ENCODE measurements at places on chromosomes 5 and 9.

GRCh38 chr5:73917891-73918290, 291.9 kb downstream of the ARHGEF28 start:
- no peak for DNase-seq

DNA sequence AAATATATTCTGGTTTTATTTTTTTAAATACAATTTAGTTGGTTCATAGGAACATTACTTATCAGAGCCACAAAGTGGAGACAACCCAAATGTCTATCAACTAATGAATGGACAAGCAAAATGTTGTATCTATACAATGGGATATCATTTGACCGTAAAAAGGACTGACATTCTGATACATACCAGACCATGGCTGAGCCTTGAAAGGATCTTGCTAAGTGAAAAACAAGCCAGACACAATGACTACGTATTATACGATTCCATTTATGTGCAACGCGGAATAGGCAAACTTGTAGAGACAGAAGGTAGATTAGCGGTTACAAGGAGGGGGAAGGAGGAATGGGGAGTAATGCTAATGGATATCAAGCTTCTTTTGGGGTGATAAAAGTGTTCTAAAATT, 621.6 kb downstream of the BNC2 start:
- no peak for DNase-seq

GRCh38 chr5:137888863-137889759, at the start of gene PKD2L2:
Gene PKD2L2 (plus strand): TSS chr5:137889457. CDS start chr5:137889492, 35 bp downstream.
- no peak for DNase-seq

GRCh38 chr9:110801426-110801825, 132.8 kb downstream of the MUSK start:
- DNase-seq, result no peak

DNA sequence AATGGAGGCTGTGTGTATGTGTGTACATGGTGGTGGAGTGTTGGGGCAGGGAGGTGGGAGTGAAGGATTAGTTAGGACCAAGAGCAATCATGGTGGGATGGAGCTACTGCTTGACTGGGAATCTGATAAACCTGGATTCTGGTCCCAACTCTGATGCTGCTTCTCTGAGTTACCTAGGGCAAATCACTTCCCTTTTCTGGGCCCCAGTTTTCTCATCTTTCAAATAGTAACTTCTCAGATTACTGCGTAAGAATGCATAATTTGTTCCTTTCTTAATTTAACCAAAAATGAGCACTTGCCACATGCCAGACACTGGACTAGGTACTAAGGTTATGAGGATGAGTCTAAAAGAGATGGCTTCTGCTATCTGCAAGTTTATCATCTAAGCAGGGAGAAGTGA, 20.8 kb upstream of the ANXA6 start:
- DNase-seq, result no peak

DNA sequence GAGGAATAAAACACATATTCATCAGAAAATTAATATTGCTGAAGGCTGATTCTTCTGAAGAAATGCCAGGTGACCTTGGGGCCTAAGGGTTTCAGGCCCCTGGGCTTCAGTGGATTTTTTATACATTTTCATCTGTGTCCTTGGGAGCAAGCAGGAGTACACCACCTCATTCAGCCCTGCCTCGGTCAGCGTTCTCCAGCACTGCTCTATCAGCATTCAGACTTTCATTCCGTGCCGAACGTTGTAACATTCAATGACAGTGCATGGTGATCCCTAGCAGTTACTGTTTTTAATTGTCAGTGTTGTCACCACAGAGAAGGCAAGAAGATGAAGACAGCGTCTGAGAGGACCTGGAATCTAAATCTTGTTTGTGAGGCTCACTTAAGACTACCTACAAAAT, 490.4 kb downstream of the DNAH5 start:
- DNase-seq, result no peak

DNA sequence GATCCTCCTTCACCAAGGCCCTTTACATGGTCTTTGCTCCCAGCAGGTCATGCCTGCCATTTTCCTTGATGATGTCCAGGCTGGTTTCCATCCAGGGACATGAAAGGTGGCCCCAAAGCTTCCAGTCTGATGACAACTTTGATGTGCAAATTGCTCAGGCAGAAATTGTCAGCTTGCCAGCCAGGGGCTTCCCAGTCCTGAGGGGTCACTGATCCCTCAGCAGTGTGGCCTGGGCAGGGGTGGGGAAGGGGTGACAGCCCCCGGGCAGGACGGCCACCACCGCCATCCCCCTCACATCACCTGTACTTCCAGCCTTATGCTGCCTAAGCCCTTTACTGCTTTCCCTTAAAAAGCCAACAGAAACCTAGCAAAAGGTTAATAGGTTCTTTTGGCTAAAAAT, 96.3 kb downstream of the ANKRD33B start:
- no peak for DNase-seq

- no peak for DNase-seq
Measured at GRCh38 chr5:135008556-135008955, 25.5 kb downstream of the PITX1 start.

- DNase-seq, result no peak
Measured at GRCh38 chr5:123722451-123722850, 210.5 kb downstream of the CSNK1G3 start.

DNA sequence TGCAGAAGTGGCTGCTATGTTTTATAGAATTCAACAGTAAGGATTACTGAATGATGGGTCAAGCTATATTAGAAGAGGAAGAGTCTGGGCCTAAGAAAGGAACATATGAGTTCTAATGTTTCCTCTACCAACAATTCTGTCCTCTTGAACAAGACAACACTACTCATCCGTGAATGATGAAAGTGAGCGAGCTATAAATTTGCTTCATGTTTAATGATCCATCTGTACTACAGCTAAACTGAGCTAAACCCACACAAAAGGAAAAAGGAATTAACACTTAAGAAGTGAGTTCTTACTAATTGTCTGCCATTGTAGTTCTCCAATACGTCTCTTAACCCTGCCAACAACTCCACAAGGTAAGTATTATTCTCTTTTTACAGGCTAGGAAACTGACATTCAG, 204.4 kb downstream of the GLIS3 start:
- no peak for DNase-seq

GRCh38 chr5:33120671-33121070, 320.1 kb upstream of the TARS1 start:
- DNase-seq, result no peak

GRCh38 chr5:53422539-53422938, 57.9 kb upstream of the FST start:
- no peak for DNase-seq

- DNase-seq, result no peak
Measured at GRCh38 chr5:65394087-65394486, 87.6 kb downstream of the ADAMTS6 start.

DNA sequence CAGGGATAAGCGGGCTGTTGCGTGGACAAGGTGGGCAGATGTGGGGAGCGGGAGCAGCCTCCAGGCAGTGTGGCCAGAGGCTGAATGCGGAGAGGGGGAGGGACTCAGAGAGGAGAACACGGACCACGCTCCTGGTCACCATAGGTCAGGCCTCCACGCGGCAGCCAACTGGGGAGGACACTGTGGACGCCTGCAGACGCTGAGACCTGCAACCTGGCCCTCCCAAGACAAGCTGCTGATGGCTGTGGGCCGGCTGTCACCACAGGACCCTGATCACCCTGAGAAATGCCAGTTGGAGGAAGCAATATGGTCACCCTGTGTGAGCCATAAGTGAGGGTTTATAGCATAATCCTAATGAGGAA, 16.8 kb downstream of the LPCAT1 start:
- no peak for DNase-seq

DNA sequence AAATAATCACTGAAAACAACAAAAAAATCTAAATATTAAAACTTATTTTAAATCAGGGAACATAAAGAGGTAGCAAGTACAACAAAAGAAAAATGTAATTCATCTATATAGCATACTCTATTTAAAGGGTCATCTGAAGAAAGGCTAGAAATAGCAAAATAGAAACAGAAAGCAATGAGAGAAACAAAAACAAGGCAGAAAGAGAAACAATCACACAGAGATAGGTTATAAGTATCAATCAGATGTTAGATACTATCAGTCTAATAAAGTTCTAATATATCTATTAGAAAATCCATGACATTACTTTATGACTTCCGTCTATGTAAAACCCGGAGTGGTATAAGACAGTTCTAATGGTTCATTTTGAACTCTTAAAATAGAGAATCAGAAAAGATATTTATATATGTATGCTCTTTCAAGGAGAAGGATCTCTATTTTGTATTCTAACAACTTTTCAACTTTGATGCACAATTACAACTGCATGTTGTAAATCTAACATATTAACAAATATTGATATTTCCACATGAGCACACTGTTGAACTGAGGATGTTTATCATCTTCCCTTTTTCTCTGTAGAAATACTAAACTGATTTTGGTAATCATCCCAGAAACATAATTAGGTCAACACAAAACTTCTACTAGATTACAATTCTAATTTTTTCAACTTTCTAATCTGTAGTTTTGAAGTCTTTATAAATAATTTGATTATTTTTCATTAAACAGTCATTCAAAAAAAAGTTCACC, 15.8 kb downstream of the RICTOR start:
- no peak for DNase-seq

- DNase-seq, result peak; percentile 89
Measured at GRCh38 chr5:174724484-174725260, at the start of gene MSX2. Gene MSX2 (plus strand): TSS chr5:174724582. CDS start chr5:174724660, 78 bp downstream.

DNA sequence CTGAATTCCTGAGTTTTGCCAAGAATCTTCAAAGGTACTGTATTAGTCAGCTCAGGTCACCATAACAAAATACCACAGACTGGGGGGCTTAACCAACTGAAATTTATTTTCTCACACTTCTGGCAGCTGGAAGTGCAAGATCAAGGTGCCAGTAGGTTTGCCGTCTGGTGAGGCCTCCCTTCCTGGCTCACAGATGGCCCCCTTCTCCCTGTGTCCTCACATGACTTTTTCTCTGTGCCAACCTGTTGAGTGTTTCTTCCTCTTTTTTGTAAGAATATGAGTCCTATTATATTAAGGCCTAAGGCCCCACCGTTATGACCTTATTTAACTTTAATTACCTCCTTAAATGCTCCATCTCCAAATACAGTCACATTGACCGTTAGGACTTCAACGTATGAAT, 156.1 kb upstream of the KIF2A start:
- no peak for DNase-seq

DNA sequence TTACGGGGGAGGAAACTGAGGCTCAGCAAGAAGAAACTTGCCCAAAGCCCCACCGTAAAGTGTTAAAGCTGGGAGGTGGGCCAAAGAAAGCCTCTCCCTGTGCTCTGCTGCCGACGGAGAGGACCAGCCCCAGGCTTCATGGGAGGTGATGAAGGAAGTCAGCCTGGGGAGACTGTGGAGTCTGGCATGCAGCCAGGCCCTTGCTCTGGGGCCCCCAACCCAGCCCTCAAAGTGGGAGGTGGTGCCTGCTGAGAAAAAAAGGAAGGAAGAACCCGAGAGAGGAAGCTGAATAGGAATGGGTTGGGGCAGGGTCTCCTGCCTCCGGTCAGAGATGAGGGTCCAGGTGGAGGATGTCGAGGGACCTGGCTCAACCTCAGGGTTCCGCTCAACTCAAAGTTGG, 3.8 kb downstream of the RNF44 start:
- DNase-seq, result no peak

DNA sequence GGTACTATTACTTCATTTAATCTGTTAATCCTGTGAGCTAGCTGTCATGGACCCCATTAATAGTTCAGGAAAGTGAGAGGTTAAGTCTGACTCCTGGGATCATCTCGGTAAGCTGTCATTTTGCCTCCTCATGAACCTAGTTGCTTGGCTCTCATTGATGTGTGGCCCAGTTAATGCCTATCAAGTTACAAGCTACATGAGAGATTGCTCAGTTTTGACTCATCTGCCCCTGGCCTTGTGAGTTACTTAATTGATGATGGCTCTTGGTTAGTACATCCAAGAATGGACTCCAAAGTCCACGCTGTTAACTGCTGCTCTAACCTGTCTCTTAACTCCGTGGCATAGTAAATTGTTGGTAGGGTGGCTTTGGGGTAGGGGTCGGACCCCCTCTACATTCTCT, 23.9 kb downstream of the LARP1 start:
- DNase-seq, result no peak

GRCh38 chr5:143362664-143363227, 40.7 kb downstream of the NR3C1 start:
- no peak for DNase-seq

DNA sequence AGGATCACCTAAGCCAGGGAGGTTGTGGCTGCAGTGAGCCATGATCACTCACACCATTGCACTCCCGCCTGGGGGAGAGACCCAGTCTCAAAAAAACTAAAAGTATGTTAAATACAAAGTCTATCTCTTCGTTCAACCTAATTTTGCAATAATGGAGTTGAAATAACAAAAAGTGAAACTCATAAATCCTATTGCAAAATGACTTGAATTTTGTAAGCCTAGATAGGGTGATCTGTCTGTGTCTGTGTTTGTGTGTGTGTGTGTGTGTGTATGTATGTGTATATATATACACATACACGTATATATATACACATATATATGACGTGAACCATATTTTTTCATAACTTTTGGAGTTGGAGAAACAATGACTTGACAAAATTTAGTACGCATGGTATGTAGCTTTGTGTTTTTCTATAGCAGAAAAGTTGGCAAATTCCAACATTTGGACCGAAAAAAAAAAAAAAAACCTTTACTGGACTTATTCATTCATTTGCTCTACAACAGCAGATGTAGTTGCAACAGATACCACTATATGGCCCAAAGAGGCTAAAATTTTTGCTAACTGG, 76.9 kb upstream of the CDH6 start:
- DNase-seq, result no peak

DNA sequence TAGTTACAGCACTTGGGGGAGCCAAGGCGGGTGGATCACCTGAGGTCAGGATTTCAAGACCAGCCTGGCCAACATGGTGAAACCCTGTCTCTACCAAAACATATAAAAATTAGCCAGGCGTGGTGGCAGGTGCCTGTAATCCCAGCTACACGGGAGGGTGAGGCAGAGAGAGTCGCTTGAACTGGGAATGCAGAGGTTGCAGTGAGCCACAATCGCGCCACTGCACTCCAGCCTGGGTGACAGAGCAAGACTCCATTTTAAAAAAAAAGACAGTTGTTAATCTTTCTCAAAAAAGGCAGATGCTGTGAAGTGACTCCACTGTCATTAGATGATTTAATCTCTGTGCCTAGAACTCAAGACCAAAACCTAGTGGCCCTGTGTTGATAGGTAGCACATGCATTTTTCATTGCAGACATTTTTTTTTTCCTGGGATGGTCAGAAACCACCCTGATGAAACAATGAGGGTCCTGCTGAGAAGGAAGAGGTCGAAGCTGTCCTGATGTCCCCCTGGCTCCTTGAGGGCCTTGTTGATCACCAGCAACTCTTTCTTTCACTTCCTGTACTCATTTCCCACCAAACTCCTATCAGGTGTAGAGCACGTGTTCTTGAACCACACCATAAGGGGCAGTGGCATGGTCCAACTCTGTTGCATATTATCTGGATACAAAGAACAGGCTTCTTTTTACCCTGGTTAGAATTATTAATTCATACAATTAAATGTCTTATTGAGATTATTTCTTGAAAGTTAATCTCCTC, 382.2 kb downstream of the ICE1 start:
- DNase-seq, result no peak

All from mesothelial cell of epicardium (in vitro differentiated cells).